ENCODE measurements at places on chromosomes 16 and 17.

DNA sequence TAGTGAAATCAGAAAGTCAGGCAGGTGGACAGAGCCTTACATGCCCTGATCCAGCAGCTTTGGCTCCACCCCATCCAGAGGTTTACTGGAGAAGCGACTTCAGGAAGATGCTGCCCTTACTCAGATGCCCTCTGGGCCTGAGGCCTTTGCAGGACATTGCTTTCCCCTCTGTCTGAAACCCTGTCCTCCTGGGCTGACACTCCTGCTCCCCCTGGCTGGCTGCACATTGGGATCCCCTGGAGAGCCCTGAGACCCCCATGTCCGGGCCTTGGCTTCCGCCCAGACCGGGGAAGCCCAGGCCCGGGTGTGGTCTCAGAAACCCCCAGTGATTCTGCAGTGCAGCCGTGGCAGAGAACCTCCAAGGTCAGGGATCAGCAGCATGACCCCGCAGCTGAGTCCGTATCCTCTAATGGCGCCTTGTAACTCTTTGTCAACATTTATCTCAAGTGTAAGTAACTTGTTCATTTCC is 36.6 kb downstream of the BCO1 start:
- DNase-seq = no peak

DNA sequence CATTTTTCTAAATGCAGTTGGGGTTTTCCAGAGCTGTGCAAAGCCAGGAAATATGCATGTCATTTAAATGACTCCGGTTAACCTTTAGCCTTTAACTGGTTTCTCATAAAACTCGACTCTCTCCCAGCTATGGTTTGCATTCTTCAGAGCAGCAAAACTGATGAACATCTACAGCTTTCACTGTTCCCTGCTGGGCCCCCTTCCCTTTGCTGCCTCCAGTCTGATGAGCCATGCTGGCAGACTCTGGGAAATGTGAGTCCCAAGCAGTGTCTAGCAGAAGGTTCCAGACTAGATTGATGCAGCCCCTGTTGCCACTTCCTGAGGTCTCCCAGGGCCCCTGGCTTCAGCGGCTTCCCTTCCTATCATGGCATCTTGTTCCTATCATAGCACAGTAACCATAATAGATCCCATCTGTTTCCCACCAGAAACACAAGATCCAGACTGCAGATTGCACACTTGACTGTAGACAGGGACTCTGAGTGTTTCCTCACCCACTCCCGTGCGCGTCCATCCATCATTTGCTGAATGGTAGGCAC is 135.4 kb downstream of the CLEC16A start:
- peak; percentile 93 for DNase-seq

DNA sequence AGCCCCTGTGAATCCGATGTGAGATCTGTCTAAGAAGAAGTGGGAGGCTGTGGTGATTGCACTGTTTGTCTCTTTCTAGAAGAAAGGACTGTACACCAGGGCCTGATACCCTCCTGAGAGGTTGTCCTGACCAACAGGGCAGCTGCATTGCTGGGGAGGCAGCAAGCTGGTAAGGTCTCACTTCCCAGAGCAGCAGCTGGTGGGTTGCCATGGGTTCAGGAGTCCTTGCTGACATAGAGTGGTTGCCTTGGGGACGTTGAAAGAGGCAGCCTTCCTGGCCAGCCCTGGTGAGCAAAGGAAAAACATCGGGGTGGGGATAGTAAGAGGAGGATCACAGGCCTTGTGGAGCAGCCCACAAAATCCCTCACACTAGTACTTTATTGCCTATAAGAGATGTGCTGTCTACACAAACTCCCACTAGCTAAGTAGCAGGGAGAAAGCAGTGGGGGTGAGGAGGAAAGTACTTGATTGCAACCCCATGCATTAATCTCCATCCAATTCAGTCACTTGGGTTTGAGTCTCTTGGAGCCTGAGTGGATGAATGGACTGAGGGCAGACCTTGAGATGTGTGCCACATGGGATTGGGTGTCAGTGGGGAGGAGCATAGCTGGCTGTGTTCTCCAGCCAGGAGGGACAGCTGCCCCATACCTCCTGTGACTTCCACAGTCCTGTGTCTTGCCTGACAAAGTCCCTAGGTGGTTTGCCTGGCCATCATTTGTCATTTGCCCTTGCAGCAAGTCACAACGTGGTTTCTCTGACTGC is 143.8 kb upstream of the RPL38 start:
- no peak for DNase-seq

DNA sequence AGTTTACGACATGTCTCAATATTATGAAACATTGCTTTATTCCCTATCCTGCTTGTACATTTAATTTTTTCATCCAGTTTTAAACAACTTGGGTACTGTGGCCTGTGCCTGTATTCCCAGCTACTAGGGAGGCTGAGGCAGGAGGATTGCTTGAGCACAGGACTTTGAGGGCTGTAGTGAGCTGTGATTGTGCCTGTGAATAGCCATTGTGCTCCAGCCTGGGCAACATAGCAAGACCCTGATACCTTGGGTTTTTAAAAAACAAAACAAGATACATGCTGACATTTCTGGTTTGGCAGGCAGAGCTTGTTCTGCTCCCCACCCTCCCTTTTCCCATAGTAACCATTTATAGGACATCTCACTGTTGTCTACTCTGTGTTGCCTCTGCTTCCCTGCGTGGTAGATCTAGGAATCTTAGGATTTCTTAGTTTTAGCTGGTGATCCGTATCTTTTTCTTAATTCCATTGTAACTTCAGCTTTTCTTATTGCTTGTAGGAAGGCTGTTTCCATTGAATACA is 35.6 kb downstream of the TENT4B start:
- no peak for DNase-seq

GRCh38 chr17:80790021-80790765 is 201.4 kb upstream of the CHMP6 start:
- no peak for DNase-seq

DNA sequence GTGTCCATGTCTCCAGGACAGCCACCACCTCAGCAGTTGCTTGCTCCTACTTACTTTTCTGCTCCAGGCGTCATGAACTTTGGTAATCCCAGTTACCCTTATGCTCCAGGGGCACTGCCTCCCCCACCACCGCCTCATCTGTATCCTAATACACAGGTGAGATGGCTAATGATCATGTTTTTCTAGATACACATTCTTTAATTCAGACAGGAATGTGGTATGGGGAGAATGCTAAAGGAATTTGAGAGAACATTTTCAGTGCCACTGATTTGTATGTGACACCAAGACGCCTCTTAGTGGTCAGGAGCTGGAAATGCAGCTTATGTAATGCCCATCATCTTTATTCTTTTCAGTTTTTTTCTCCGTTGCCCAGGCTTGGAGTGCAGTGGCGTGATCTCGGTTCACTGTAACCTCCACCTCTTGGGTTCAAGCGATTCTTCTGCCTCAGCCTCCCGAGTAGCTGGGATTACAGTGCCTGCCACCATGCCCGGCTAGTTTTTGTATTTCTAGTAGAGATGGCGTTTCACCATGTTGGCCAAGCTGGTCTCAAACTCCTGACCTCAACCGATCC is 8.9 kb upstream of the RAPGEFL1 start:
- DNase-seq = peak; percentile 81

- no peak for DNase-seq
Measured at GRCh38 chr17:77501751-77502625, 361.2 kb downstream of the SEC14L1 start.

GRCh38 chr16:29963021-29963743 is 1.3 kb downstream of the TMEM219 start:
- DNase-seq = no peak

DNA sequence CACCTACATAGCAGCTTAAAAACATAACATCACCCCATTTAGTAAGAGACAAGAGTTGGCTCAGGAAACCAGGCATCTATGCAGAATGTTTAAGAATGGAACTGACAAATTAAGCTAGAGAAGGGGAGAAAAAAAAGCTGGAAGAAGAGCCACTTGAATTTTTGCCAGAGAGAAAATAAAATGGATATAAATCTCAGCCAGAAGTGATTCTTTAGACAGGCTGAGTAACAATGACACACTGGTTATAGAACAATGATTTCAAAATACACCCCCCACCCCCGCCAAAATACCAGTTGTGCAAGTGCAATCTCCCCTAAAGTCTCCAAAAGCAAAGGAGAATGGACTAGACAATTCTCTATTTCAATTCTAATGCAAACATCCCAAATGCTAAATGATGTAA is 22.4 kb downstream of the LSM12 start:
- peak; percentile 70 for DNase-seq

DNA sequence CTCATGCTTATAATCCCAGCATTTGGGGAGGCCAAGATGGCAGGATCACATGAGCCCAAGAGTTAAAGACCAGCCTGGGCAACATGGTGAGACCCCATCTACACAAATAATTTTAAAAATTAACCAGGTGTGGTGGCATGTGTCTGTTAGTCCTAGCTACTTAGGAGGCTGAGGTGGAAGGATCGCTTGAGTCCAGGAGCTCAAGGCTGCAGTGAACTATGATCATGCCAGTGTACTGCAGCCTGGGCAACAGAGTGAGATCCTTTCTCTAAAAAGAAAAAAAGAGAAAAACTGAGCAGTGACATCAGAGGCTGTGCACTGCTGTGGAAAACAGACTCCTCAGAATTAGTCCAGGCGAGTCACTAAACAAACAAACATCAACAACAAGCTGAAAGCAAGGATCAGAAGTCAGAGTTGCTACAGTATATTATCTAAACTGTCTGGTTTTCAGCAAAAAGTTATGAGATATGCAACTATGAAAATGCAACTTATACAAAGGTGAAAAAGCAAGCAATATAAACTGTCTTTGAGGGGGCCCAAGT is 39.3 kb downstream of the CBFB start:
- DNase-seq = no peak

DNA sequence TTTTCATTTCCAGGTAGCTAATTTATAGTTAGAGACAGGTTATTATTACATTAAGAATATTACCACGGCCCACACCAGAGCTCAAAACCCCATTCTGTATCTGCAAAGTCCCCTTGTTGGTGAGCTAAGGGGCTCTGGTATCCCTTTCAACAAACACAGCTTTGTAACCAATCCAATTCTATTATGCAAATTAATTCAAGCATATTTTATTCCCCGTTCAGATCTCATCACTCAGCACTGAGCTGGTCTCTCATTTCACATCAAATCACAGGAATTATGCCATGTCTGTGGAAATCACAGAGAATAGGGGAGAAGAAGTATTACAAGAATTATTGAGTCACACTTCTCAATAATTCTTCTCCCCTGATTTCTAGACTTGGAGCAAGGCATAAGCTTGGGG is 111.7 kb downstream of the CDH11 start:
- DNase-seq = peak; percentile 15

GRCh38 chr16:3945751-3946603 is 65.5 kb upstream of the CREBBP start:
- peak; percentile 99 for DNase-seq

DNA sequence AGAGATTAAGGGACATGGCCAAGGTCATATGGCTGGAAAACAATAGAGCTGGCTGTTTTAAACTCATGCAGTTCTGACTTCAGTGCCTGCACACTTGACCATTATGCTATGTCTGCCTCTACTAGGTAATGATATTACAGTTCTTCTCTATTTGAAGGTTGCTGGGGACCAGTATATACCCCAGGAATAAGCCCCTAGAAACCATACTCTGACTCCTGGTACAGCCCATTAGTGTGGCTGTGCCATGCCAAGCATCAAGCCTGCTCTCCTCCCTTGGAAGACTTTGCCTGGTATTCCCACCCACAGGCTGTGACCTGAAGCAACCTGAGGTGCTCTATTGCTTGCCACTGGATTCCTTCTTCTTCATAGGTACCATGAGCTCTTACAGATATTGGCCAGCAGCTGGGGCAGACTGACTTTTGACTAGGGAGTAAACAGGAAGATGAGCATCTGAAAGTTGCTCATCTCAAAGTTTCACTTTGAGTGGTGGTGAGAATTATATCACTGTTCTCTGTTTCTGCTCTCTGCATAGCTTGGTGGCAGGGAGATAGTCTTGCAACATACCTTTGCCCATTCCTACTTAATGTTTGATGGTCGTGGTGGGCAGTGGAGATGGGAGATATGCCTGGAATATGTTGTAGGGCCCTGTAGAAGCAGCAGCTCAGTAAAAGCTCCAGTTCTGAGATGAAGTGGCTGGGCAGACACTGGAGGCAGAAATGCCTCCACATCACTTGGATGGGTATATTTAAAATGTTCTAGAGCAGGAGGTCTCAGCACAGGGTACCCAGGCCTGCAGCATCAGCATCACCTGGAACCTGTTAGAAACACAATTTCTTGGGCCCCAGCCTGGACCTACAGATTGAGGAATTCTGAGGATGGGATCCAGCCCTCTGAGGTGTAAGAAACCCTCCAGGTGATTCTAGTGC is 274.7 kb downstream of the HS3ST4 start:
- no peak for DNase-seq

DNA sequence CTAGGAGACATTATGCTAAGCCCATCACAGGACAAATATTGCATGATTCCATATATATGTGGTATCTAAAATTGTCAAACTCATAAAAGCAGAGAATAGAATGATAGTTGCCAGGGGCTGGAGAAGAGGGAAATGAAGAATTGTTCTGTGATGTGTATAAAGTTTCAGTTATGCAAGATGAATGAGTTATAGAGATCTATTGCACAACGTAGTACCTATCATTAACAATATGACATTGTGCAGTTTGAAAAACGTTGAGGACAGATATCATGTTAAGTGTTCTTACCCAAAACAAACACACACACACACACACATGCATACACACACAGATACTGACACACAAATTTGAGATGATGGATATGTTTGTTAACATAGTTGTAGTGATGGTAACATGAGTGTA is 871.6 kb upstream of the GOT2 start:
- no peak for DNase-seq

GRCh38 chr17:10034719-10035475 is 129.8 kb upstream of the RCVRN start:
- peak; percentile 31 for DNase-seq

DNA sequence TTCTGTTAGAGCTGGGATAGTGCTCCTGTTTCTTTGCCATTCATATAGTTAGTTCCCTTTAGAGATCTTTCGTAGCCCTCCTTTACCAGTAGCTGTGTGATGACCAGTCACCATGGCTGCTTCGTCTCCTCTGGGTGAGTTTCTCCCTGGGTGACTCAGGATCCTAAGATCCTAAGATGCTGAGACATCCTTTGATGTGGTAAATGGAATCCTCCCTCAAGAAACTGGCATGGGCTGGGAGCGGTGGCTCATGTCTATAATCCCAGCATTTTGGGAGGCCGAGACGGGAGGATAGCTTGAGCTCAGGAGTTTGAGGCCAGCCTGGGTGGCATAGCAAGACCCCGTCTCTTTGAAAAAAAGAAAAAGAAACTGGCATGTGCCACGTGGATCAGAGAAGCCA is 5.9 kb downstream of the PHAF1 start:
- DNase-seq = peak; percentile 91

GRCh38 chr16:85948138-85948509 is 49.2 kb downstream of the IRF8 start:
- no peak for DNase-seq

DNA sequence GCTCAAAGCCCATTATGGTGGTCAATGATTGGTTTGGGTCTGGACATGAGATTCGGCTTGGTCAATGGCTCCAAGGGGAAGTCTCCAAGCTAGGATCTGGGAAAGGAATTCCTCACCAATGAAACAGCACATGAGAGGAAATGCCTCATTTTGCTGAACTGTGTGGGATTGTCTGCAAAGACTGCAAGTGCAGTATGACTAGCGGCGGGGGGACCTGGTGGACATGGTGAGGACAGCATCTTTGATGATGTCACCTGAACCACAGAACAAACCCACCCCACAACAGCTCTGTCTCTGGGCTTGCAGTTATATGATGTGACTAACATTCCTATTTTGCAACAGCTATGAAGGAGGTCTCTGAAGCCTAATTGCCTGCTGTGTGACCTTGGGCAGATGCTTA is 50.6 kb upstream of the NKD1 start:
- DNase-seq = peak; percentile 77

- no peak for DNase-seq
Measured at GRCh38 chr17:4881761-4882555, 17.4 kb upstream of the C17orf107 start.

All from AG10803 (cell line).